ENCODE measurements at places on chromosomes 3 and 15. TPM values are rescaled to one million over a fixed set of nuclear protein-coding genes. Genes with fewer than 3 reads are reported as not detected.

NMB gene
- total RNA-seq = 6.5 TPM

DNAH12 gene
- not detected for total RNA-seq

ISLR2 gene
- 4.4 TPM for total RNA-seq

RYR3 gene
- not detected for total RNA-seq

CILP gene
- total RNA-seq = under 0.01 TPM

TMPRSS7 gene
- total RNA-seq = not detected

LOXL1 gene
- 63.7 TPM for total RNA-seq

ERICH6 gene
- 0.48 TPM for total RNA-seq

LHFPL4 gene
- not detected for total RNA-seq

IL5RA gene
- not detected for total RNA-seq

RHOV gene
- total RNA-seq = not detected

SIDT1 gene
- total RNA-seq = 0.13 TPM

CADM2 gene
- under 0.01 TPM for total RNA-seq

LINS1 gene
- total RNA-seq = 21.6 TPM

EPB42 gene
- not detected for total RNA-seq

NOX5 gene
- total RNA-seq = 0.39 TPM

PFN2 gene
- total RNA-seq = 128 TPM

IL12A gene
- 6.9 TPM for total RNA-seq

GOLGA8R gene
- 0.08 TPM for total RNA-seq

CSPG4 gene
- 17.1 TPM for total RNA-seq

AAGAB gene
- total RNA-seq = 30.4 TPM
